GM23248 (cell line): ENCODE measurements at places on chromosomes 7 and 10. TPM values are rescaled to one million over a fixed set of nuclear protein-coding genes. Genes with fewer than 3 reads are reported as not detected.

DNA sequence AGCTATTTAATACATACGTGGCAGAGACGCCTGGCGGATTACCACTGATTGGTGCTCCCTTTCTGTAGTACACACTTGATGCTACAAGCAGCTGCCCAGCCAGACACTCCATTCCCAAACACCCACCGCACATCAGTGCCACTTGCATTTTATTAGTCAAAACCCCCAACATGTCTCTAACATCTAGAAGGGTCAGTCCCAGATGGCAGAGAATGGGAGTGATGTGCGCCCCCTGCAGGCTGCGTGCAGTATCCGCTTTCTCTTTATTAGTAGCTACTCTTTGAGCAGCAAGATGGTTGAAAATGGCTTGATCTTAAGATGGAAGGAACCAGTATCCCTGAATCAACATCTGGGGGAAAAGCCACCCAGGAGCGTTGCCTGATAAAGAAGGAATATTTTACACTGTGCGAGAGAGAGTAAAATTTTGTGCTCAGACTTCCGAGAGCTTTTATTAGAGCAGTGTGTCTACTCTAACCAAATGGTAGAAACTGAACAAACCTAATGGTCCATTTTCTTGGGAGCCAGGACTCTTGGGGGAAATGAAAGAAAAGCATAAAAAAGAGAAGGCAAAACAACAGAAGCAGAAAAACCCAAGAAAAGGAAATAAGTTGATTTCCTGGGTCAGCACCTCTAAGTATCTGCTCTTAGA lies 78.3 kb downstream of the ST8SIA6 start:
- DNase-seq: peak; percentile 8

DNA sequence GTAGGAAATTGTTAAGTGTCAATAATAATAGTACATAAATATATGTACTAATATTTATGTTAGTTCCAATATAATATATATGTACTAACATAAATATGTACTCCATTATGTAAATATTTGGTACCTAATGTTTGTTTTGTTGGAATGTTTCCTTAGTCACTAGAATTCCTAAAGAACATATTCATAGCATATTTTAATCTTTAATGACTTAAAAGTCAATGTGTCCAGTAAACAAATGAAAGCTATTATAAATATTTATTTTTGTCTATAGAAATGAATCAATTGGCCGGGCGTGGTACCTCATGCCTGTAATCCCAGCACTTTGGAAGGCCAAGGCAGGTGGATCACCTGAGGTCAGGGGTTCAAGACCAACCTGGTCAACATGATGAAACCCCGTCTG lies 153.6 kb downstream of the GPR158 start:
- DNase-seq: no peak

- DNase-seq: no peak
Measured at GRCh38 chr7:156177422-156178055, 365.3 kb upstream of the SHH start.

- peak; percentile 90 for DNase-seq
Measured at GRCh38 chr7:94056796-94057207, 52.6 kb upstream of the BET1 start.

COL17A1 gene
- 0.30 and 0.51 TPM in 2 replicates for polyA plus RNA-seq

LBX1 gene
- not detected in 2 replicates for polyA plus RNA-seq
